AG04450 (cell line): ENCODE measurements at places on chromosomes 13 and 19. TPM values are rescaled to one million over a fixed set of nuclear protein-coding genes. Genes with fewer than 3 reads are reported as not detected.

DNA sequence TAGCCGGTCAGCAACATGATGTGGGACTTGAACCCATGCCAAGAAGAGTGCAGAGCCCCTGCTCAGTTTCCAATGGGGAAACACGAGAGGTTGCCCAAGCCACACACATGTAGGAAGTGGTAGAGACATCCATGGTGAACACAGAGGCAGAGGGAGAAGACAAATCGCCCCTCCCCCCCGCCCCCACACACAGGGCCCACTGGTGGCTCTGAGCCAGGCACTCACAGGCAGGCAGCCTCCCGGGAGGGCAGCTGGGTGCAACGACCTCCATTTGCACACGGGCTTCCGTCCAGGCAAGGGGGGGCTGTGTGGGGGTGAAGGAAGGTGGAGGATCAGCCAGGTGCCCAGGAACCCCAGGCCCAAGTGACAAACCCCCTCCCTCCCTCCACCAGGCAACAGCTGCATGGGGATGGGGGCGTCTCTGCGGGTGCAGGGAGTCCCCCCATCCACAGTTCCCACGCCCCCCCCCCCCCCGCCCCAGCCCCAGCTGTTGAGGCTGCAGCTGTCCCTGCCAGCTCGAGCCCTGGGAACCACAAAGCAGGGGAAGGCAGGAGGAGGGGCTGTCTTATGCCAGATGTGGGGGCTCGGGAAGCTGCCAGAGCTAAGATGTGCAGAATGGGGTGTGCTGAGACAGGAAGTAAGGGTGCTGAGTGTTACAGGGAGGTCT lies 3.4 kb downstream of the NOTCH3 start:
- no peak for DNase-seq

DNA sequence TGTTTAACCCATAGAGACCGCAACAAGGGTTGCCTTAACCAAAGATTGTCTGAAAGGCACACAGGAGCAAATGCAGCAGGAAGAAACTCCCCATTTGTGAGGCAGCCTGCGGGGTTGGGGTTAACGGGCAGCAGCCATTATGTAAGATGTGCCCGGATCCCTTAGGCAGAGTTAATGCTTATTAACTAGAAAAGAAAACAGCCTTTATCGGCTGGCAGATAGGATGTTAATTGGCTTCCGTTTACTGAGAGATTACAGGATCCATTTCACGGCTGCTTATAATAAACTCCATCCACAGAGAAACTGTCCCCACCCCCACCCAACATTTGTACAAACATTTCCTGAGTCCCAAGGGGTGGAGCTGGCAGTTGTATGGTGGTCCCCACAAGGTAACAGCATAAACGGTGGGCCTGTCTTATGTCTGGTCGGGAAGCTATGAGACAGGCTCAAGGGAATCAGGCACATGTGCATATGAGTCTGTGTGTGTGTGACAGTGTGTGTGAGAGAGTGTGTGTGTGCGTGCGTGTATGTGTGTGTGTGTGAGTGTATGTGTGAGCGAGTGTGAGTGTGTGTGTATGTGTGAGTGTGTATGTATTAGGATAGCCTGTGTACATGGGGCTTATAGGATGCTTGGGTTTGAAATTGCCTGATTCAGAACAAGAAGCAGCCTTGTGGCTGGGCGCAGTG lies 10.5 kb downstream of the SLC25A42 start:
- no peak for DNase-seq

DNA sequence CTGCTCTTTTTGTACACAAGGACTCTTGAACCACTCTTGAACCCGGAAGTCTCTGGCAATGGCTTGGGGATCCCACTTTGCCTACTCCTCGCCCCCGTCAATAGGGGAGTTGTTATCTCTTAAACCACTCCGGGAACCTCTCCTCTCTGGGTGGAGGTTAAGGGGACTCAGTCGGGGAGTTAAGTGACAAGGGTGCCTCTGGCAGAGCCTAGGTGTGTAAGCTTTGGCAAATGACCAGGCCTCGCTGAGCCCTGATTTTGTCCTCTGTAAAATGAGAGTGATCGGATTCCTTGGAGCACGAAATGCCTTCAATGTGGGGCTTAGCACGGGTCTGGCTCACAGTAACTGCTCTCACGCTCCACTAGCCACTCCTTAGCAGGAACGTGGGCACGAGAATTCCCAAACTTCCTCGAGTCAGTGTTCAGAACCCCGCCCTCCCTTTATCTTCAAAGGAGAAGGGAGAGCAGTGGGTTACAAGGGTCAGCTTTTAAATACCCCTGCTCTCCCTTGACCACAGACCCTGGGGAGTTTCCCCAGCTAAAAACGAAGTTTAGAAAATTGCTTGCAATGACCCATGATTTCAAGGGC lies 193.3 kb downstream of the KATNAL1 start:
- no peak for DNase-seq

The AZU1 gene
- polyA plus RNA-seq: 0.04 TPM in 1 of 2 replicates, not detected in the other

The C13orf46 gene
- polyA plus RNA-seq: 0.35 and 0.51 TPM in 2 replicates

The BRSK1 gene
- polyA plus RNA-seq: 9.5 and 11.2 TPM in 2 replicates

- no peak for DNase-seq
Measured at GRCh38 chr13:46211116-46211482, 629 bp upstream of the LRRC63 start.

The KIR3DL2 gene
- not detected in 2 replicates for polyA plus RNA-seq

- no peak for DNase-seq
Measured at GRCh38 chr19:52941941-52942385, 18.7 kb upstream of the ZNF888 start.

The LMTK3 gene
- 0.25 TPM in 2 replicates for polyA plus RNA-seq

DNA sequence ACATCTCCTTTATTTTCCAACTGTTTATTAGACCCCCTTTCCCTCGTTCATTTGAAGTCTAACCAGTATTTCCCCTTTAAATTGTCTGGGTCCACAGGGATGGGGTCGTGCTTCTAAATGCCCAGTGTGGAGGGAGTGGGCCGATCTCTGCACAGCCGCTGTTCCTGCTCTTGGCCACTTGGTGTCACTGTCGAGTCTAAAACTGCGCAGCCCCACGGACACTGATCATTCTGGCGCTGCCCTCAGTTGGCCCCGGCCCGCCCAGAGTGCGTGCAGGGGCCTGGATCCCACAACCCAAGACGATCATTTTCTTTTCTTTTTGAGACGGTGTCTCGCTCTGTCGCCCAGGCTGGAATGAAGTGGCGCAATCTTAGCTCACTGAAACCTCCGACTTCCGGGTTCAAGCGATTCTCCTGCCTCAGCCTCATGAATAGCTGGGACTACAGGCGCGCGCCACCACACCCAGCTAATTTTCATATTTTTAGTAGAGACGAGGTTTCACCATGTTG lies 12.0 kb downstream of the WDR88 start:
- DNase-seq: peak; percentile 6

GRCh38 chr19:17553256-17553655 lies 2.2 kb upstream of the COLGALT1 start:
- DNase-seq: peak; percentile 79

The ADPRHL1 gene
- polyA plus RNA-seq: 0.35 and 0.41 TPM in 2 replicates

DNA sequence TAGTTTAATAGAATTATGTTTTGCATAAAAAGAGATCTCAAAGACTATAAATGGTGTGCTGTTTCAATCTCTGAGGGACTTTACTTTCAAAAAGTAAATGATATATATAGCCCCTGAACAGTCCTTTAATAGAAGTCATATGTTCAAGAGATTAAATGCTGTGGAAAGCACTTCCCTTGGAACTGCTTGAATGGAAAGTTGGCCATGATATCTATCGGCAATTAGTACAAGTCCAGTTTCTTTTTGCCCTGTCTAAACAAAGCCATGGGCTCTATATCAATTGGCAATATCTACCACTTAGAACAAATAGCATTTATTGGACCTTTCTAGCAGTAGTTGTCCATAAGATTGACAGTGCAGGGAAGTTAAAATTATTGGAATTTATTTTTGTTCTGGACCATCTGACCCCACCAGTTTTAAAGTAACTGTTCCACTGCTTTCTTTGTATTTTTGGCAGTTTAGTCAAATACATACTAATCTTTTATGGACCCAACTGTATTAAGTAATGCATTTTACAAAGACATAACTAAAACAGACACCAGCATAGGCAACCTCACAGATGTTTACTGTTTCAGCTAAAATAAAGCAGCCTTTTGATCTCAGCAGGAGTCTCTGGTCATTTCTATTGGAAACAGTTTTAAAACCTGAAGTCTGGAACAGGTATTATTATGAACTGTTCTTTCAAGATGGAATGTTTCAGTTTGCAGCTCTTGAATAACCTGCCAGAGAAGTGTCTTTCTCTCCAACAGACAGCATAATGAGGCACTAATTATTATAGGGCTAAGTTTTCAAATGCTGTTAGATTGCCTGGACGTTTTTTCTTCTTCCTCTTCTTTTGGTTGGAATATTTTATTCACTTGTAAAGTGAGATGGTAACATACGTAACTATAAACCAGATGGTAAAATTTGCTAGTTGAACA lies 282.6 kb downstream of the DCLK1 start:
- DNase-seq: no peak

DNA sequence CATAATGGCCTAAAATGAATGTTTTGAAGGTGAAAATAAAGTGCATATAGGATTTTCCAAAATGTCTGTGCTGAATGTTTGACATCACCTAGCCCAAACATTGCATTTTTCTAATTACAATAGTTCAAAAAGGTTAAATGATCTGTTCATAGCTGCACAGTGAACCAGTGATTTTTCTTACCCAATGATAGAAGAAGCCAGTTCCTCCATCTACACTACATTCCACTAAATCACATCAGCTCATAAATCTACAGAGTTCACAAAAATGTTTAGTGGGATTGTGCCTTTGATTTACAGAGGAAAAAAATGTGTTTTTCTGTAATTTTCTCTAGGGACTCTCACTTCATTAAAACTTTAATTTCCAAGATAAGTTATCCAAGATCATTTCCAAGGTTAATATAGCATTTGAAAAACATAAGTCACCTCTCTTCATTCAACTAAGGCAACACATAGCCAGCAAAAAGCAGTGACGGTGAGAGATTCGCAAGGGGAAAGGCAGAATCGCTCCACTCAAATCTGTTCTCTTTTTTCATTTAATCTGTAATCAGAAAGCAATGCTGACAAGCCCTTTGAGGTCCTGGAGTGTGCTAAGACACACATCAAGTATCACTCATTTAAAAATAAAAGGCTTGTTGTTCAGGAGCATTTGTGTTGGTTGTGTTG lies 194.0 kb downstream of the FGF14 start:
- DNase-seq: no peak

- no peak for DNase-seq
Measured at GRCh38 chr19:50486823-50487515, 10.3 kb upstream of the GARIN5A start.

DNA sequence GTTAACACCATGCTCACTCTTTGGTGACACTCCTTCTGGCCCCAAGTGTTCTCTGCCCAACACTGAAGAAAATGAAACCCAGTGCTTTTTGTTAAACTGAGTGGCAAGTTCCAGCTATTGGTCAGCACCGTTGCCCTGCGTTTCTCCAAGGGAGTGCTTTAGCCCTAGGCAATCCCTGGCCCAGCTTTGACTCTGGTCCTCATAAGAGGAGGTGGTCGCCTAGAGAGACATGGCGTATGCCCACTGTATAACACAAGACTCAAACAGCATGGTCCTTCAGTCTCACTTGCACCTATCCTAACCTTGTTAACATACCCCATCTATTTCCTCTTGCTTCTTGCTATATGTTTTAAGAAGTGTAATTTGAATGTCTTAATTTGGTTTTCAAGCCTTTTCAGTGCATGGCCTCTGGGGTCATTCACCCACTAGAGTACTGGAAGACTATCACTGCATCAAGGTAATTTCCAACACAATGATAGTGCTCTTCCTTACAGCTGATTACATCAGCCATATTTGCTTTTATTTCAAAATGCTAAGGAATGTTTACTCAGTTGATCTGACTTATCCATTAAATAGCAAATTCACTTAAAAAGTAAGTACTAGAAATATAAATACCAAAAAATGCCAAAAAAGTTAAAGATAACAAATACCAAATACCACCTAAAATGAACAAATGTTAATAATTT lies 190.5 kb upstream of the SOX21 start:
- no peak for DNase-seq

The PCSK4 gene
- 0.40 TPM in 2 replicates for polyA plus RNA-seq

- no peak for DNase-seq
Measured at GRCh38 chr19:54248016-54248601, 5.5 kb upstream of the LILRA6 start.

DNA sequence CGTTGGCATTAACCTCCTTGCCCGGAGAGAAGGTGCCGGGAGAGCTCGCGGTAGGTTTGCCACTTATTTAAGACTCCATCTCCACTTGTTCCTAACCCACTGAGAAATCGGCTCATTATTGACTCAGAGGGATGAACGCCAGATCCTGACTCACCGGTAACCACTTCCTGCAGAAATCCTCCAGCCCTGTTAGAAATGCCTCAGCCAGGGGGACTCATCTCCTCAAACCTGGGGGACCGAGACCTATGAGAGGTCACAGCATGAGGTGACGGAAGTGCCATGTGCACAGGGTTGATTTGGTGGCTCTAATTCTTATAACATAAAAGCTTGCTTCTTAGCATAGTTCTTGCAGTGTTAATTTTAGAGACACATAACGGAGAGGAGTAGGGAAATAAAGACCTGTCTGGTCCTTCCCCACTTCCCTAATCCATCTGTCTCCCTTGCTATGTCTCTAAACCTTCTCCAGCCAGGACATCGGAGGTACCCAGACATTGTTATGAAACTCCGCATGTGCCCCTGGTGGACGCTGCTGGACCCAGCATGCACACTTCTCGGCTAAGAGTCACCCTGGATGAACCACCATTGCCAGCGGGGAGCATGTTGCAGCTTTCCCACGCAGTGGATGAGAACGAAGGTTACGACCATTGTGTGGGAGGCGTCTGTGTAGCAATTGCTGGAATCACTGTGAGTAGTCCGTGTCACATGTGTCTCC lies 158.9 kb downstream of the EFNB2 start:
- peak; percentile 67 for DNase-seq

DNA sequence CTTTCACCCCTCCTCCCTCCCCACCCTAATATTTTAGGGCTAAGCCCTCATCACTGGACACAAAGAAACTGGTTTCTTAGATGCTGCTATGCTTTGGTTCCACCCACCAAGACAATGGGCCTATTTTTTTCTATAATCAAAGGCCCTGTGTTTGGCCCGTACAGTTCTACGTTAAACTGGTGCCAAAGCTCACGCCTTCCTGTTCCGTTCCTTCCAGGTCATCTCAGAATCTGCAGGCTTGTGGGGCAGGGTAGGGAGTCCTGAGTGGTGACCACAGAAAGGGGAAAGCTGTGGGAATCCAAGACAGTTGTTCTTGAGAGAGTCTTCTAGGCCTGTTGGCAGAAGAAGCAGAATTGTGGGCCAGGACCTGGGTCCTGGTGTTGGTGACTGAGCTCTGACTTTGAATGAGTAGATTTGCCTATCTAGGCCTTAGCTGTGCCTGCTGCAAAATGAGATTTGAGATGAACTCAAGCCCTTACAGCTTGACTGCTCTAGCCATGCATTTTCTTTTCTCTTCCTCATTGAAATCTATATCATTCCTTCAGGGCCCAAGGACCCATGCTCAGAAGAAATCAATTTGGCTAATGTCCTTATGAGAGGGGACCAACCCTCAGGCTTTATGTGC lies 19.1 kb upstream of the CXCL17 start:
- no peak for DNase-seq

- DNase-seq: no peak
Measured at GRCh38 chr19:45865269-45865948, 1.3 kb downstream of the FOXA3 start.

The TARM1 gene
- not detected in 2 replicates for polyA plus RNA-seq

The TTYH1 gene
- polyA plus RNA-seq: not detected in 2 replicates
